ENCODE measurements at places on chromosomes 2 and 18.

DNA sequence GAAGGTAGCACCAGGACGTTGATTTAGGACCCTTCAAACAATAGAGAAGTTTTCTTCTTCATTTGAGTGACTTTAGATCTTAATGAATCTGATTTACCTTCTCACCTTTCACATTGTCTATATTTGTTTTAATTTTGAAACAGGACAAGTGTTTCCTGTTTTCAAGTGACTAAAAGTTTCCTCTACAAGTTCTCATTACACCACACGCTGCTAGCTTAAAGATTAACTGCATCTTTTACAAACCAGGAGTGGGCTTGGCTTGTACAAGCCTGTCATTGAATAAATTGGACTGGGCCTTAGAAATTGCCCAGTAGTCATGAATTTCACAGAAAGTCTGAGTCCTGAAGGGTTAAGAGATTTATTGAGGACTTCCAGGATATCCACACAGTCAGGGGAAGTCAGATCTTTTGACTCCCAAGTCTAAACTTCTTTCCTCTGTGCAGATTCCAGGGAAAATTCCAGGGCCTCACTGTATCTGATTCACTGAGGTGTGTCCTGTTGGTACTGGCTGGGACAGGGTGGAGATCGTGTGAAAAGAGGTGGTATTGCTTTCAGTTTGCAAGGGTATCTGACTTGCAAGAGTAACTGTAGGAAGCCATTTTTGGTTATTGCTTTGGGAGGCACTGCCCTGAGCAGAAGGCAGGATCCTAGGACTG lies 3.4 kb downstream of the SGPP2 start:
- no peak for DNase-seq

DNA sequence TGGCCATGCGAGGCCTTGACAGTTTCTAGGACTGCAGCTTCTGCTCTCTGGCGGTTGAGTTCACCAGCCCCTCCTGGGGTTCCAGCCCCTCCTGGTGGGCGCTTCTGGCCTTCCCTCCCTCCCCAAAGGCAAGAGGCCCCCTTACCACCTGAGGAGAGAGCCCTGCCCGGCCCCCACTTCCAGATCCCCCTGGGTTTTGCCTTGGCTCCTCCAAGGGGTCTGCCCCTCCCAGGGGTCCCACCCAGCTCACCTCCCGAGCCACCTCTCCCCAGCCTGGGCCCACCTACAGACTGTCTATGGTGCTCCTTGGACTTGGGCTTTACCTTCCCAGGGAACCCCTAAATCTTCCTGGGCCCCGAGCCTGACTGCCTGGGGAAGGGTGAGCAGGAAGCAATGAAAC lies 264.5 kb downstream of the ATAD2B start:
- DNase-seq, result no peak

- DNase-seq, result no peak
Measured at GRCh38 chr2:160541745-160542144, 48.1 kb upstream of the RBMS1 start.

DNA sequence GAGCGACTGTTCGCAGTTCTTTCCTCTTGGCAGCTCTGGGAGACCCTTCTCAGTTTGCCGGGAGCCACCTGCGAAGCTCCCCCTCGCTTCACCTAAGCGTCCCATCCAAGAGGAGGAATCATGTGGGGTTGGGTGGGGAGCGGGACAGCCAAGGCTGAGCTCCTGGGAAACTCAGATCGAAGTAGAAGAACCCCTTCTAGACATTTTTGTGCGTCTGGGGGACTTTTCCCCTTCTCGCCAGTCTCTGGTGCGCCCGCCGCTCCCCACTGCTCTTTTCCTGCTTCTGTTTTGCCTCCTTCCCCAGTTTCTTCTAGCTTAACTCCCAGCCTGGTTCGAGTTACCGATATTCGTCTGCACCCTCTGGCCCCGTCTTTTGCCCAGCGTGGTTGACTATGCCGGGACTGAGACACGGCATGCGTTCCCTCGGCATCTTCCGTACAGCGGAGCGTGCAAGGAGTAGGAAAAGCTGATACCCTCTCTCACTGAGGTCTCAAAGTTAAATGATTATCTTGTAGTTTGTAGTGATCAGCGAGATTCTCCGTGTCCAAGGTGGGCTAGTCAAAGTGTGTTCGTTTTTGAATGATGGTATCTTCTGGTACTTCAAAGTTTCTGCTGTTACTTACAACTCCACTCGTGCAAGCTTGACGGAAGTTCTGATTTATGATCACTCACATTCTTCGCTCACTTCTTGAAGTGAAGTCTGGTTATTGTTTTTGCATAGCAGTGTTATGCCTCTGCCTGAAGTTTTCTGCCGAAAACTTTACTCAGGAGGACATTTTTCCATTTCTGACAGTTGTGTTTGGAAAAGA lies 664 bp downstream of the CAMKMT start:
- DNase-seq, result peak; percentile 45

DNA sequence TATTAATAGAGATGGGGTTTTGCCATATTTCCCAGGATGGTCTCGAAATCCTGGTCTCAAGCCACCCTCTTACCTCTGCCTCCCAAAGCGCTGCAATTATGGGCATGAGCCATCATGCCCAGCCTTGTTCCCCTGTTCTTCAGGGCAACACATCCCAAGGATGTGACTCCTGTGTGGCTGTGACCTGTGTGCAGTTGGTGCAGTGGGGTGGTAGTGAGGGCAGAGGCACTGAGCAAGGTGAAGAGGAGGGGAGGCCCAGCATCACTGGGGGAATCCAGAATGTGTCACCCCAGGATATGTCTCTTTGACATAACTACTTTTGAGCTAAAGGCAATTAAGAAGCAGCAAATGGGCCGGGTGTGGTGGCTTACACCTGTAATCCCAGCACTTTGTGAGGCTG lies 23.4 kb downstream of the CENPA start:
- DNase-seq, result no peak

DNA sequence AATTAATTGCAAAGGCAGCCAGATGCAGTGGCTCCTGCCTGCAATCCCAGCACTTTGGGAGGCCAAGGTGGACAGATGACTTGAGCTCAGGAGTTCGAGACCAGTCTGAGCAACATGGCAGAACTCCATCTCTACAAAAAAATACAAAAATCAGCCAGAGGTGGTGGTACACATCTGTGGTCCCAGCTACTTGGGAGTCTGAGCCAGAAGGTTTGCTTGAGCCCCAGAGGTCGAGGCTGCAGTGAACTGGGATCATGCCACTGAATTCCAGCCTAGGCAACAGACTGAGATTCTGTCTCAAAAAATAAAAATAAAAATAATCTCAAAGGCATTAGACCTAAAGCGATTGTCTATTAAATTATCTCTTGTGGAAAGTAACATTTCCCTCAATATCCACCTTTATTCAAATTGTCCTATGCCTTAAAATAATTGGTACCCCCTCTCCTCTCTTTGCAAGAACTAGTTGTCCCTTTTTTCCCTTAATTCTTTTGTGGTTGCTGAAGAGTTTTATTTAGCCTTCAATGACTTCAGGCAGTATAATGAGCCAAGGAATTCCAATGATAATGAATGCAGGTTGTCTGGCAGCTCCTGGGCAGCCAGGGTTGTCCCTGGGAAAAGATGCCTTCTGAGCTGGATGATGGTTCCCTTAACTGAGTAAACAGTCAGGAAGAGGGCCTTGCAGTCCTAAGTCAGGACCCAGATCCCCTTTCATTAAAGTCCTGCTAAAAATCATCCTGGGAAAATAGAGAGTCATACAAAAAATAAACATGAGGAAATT lies 32.2 kb downstream of the GPR75 start:
- DNase-seq, result no peak

GRCh38 chr2:28451793-28452533 lies 43.9 kb upstream of the PLB1 start:
- no peak for DNase-seq

GRCh38 chr18:25780105-25780504 lies 310.3 kb downstream of the SS18 start:
- no peak for DNase-seq

GRCh38 chr2:233965032-233965603 lies 47.9 kb downstream of the TRPM8 start:
- no peak for DNase-seq

DNA sequence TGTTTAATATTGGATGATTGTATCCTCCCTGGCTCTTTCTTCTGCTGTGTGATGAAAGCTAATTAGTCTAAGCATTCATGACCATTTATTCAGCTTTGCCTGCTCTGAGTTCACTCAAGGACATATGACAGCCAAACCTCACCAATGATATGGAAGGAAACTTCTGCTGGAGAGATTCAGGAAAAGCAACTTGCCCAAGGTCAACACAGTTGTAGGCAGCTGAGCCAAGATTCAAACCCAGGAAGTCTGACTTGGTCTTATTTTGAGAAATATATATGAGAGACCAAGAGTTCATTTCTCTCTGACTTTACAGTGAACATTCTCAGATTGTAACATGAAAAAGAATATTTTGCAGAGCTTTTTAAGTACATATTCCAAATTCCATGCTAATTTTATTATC lies 1588.5 kb upstream of the PIK3C3 start:
- DNase-seq, result no peak

- no peak for DNase-seq
Measured at GRCh38 chr2:240957656-240958365, 40.6 kb upstream of the SNED1 start.

GRCh38 chr2:43052204-43052943 lies 174.0 kb downstream of the ZFP36L2 start:
- DNase-seq, result no peak

- no peak for DNase-seq
Measured at GRCh38 chr2:152557273-152557888, 159.9 kb downstream of the PRPF40A start.

Measured in activated CD4-positive, alpha-beta T cell treated with anti-CD3 and anti-CD28 coated beads for 4 hours (primary cell).